ENCODE measurements at places on chromosomes 7 and 10.

GRCh38 chr10:87734987-87735827 lies 75.5 kb downstream of the PAPSS2 start:
- no peak for DNase-seq

- no peak for DNase-seq
Measured at GRCh38 chr7:102255501-102255900, 31.2 kb upstream of the SH2B2 start.

DNA sequence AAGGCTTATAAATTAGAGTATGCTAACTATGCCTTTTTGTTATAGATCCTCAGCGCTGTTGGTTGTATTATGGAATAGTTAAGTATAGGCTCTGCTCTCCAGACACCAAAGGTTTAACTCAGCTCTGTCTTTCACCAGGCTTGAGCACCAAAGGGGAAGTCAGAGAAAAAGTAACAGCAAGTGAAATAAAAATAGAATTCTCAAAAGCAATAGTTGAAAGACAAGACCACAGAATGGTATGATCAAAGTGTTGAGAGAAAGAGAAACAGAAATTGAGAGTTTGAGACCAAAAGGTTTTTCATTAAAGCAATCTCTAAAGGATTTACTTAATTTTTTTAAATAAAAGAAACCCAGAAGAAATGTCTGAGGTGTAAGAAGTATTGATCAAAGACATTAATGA lies 529.8 kb upstream of the C7orf33 start:
- no peak for DNase-seq

DNA sequence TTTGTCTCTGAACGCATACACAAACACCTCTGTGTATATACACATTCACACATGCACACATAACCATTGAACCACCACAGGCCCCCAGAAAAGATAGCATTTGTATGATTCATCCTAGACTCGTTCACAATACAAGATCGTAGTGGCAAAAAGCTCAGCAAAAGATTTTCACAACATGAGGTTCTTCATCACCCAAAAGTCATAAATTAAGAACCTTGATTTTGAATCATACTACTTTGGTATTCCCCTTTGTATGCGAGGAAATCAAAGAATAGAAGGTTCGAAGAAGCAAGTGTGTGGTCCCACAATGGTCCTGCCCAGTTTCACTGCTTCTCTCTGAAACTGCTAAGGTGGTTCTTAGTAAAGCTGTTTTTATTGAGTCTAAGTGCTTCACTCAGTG lies 200.7 kb downstream of the CELF2 start:
- DNase-seq = peak; percentile 49

DNA sequence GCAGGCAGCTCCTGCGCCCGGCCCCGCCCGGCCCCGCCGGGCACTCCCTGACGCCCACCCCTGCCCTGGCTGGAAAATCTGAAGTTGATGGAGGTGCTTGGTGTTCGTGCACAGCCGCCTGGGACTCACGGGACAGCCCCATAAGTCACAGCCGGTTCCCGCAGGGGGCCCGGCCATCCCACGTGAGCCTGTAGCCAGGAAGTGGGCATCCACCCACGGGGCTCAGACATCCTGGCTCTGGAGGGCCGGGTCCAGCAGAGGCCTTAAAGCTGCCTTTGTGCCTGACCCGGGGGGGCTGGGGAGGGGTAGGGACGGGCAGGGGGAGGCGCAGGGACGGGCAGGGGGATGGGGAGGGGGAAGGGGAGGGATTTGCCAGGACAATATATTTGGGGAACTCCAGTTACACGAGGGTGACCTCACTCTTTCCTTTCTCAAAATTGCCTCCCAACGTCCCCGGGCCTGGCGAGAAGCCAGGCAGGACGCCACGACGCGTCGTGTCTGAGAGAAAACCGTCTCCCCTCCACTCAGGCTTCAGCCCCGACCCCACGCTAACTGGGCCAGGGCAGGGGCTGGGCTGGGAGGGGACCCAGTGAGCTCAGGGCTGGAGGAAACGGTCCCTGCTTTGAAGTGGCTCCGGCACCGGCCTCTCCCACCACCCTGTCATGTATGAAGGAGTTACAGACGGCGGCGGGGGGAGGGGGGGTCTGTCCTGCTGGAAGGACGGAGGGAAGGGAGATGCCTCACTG lies 82.1 kb upstream of the PDGFA start:
- DNase-seq = peak; percentile 96

DNA sequence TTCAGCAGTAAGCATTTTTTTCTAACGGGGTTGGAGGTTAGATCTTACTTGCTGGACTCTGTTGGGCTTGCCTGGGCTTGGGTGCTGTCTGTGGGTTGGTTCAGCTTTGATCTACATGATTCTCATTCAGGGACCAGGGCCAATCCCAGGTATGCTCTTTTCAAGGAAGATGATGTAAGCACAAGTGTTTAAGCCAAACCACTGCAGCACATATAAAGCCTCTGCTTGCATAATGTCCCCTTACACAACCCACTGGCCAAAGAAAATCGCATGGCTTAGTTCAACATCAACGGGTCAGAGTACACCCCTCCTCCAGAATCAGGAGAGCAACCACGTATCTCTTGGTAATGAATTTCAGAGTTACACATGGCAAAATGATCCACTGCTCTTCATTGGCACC lies 83.9 kb downstream of the DNAJB9 start:
- DNase-seq = no peak

DNA sequence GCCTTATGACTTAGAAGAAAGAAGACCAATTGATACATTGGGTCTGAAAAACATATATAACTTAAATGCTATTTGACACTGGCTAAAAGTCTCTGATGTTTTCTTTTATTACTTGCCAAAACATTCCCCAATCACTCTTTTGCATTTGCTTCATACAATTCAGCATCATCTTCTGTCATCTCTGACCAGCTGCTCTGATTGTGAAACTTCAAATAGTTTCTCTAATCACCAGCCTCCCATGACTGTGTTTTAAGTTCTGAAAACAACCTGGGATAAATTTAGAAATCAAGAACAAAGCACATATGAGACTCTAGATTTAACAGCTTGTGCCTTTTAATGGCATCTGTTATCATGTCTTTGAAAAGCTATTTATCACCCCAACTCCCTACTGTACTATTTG lies 208.4 kb upstream of the KCND2 start:
- no peak for DNase-seq

DNA sequence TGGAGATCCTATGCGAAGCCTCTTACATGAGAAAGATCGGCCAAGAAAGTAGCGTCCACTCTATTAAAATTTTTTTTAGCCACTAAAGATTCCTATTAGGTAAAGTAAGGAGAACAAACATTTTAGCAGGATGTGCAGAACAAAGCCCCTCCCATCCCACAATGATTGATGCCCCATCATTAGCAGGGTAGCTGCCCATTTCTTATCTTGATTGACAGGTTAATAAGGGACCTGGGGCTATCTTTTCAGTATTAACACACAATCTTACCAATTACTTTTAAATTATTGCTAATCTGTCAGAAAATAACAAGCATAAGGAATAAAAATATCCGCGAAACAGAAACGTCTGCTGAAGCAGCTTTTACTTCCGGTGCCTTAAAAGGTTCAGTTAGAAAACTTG lies 5.1 kb downstream of the FZD8 start:
- DNase-seq = no peak

DNA sequence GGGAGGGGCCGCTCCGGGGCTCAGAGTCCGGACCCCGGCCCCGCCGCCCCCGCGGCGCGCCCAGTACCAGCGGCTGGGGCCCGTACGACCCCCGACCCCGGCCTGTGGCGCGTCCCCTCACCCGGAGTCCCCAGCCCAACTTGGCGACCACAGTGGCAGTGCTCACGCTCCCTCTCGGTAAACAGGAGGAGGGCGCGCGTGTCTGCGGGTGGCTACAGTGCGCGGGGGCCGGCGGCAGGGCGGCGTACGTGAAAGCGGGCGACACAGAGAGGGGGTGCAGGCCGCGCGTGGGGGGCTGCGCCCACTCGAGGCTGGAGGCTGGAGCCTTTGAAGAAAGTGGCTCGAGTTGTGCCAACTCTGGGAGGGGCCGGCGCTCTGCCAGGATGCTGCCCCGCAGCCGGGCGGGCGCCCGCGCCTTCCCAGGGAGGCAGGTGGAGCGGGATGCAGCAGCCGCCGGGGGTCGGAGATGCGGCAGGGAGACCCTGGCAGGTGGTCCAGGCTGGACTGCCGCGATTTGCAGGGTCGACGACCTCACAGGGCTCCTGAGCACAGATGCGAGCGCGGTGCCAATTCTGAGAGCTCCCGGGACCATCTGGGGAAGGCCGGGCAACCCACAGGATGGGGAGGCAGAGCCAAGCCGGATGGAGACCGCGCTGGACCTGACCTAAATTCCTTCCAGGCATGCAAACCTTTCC lies 655 bp downstream of the PTPRE start:
- DNase-seq = peak; percentile 13

DNA sequence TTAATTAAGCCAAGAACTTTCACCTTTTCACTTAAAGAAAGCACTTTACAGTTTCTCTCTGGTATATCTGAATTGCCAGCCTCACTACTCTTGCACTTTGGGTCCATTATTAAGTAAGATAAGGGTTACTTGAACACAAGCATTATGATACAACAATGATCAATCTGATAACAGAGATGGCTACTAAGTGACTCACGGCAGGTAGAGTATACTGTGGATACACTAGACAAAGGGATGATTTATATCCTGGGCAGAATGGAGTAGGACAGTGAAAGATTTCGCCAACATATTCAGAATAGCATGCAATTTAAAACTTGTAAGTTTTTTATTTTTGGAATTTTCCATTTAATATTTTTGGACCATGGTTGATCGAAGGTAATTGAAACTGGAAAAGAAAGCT lies 34.3 kb upstream of the ITGB8 start:
- no peak for DNase-seq

- DNase-seq = no peak
Measured at GRCh38 chr7:17129218-17129617, 169.2 kb upstream of the AHR start.

GRCh38 chr7:139355320-139355719 lies 4.4 kb upstream of the LUC7L2 start:
- no peak for DNase-seq

- peak; percentile 24 for DNase-seq
Measured at GRCh38 chr10:123007558-123008354, 839 bp downstream of the IKZF5 start.

- DNase-seq = no peak
Measured at GRCh38 chr10:89248990-89249389, 2.6 kb downstream of the LIPA start.

DNA sequence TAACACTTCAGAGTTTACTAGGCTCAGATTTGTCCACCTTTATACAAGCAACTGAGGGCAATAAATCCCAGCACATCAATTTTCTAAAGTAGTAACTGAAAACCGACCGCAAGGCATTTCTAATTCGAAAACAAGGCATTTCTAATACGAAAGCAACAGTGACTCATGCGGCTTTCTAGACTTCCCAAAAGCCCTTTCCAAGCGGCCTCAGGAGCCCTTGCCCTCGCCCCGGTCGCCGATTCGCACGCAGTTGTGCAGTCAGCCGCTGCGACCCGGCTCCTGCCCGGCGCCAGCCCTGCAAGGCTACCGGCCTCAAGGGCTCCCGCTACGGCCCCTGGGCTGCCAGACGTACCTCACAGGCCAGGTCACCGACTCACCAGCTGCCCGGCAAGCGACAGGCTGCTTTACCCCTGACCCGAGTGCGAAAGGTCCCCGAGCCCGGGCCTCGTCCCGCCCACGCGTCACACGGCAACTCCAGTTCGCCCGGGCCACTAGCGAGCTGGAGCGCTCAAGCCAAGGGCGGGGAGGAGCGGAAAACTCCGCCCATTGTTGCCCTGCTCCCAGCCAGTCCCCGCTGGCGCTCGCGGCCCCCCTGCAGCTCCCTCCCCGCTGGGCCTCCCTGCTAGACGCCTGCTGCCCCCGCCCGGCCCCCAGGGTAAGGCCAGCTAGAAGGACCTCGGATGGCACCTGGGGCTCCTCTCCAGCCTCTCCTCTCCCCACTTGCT lies 7.3 kb downstream of the NCOA4 start:
- DNase-seq = peak; percentile 83

- no peak for DNase-seq
Measured at GRCh38 chr10:21329995-21330627, 195.4 kb downstream of the SKIDA1 start.

Data from activated CD4-positive, alpha-beta T cell treated with anti-CD3 and anti-CD28 coated beads, Interleukin-2, amount 50 U/mL, for 48 hours (primary cell).